Cardiac muscle cell (in vitro differentiated cells and primary cell): ENCODE measurements at places on chromosomes 11 and 22. TPM values are rescaled to one million over a fixed set of nuclear protein-coding genes. Genes with fewer than 3 reads are reported as not detected.

The KRTAP5-11 gene
- not detected in 2 replicates for total RNA-seq

The OR2AT4 gene
- not detected in 2 replicates for total RNA-seq

DNA sequence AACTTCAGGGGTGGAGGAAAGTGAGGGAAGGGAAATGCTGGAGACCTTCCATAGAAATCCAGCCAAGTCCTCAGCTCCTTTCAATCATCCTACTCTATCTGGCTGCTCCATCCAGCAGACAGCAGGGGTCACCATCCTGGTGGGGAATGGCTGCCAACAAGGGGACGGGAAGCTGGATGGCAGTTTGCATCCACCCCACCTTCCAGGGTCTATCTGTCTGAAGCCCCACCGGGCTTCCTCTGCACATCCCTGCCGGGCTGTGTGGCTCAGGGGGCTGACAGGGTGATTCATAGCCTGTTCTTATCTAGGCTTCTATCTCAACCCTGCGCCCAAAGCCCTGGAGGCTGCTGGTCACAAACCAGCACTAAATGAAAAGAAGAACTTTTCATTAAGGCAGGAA, 1.1 kb downstream of the SYTL2 start:
- no peak for DNase-seq

The TPH1 gene
- 0.03 and 0.07 TPM in 2 replicates for total RNA-seq

DNA sequence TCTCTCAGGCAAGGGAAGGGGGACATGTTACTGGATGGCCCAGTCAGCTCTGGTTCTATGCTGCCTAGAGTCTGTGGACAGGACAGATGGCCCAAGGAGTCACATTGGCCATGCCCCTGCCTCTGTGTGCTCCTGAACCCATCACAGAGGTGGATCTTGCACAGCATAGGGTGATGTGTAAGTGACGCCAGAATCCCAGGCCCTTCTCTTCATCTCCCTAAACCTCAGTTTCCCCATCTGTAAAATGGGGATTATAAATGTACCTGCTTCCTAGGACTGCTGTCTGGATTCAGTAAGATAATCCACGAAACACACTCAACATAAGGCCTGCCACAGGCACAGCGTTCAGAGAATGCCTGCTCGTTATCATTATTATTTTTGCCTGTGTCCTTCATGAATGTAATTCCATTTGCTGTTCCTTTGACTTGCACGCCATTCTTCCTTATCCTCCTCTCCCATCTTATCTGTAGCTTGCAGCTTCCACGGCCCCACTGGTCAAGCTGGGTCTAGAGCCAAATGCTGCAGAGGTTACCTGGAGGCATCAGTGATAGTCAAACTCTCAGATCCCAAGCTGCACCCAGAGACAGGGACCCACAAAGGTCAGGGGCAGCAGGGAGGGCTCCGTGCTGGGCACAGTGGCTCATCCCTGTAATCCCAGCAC, 207.0 kb downstream of the MN1 start:
- no peak for DNase-seq

DNA sequence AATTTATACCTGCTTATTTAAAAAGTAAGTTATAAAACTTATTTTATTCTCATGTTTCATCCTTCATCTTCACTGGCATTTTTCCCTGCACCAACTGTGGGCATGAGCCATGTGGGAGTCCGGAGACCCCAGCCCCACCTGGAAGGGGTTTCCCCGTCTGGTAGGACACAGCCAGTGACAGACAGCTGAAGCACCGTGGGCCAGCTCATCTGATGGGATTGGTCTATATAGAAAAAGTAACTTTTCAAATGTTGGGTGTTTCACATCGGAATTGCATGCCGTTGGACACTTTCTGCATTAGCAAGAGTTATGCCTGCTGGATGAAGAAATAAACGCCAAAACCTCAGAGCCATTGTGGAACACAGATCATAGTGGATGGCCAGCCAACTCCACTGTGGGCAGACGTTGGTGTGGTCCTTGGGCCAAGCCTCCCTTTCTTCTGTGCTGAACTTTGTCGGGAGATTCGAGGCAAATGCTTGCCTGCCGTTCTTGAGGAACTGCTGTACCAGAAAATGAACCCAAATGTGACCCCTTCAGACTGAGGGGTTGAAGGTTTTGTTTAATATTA, 1329.3 kb downstream of the TBC1D22A start:
- DNase-seq, result no peak

- DNase-seq, result no peak
These were observed 20.6 kb downstream of the PARVA start for GRCh38 chr11:12397931-12398334.

- DNase-seq, result no peak
These were observed 44.5 kb downstream of the PARVB start for GRCh38 chr22:44068422-44069191.

GRCh38 chr11:10639350-10639749, 54.2 kb downstream of the IRAG1 start:
- no peak for DNase-seq

DNA sequence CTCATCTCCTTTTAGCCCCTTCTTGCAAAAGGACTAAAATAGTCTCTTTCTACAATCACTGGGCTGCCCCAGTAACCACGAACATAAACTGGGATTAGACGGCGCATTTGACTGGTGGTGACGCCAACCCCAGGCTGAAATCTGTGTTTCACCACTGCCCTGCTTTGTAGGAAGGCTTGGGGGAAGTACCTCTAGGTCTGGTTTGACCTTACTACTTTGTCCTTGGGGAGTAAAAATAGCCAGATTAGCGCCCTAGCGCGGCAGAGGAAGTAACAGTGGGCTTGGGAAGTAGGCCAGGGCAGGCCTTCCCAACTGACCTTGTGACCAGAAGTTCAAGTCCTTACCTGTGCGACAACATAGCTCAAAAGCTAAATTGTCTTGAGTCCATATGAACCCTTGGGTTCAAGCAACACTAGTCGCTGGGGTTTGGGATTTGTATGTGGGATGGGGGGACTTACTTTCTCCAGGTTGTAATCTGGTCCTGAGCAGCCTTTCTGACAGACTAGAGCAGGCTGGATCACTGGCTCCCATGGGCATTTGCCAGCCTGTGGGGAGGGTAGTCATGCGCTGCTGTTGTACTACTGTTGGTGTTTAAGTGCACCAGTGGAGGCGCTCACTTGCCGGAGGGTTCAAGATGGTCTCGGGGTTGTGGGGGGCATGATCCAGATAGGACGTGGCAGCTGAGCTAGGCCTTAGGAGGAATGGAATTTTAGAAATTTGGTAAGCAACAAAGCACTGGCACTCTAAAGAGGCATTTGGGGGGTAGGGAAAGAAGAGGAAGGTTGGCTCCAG, 953 bp upstream of the PACS1 start:
- DNase-seq, result peak; percentile 57

GRCh38 chr11:35302398-35302797, 117.0 kb downstream of the SLC1A2 start:
- no peak for DNase-seq

DNA sequence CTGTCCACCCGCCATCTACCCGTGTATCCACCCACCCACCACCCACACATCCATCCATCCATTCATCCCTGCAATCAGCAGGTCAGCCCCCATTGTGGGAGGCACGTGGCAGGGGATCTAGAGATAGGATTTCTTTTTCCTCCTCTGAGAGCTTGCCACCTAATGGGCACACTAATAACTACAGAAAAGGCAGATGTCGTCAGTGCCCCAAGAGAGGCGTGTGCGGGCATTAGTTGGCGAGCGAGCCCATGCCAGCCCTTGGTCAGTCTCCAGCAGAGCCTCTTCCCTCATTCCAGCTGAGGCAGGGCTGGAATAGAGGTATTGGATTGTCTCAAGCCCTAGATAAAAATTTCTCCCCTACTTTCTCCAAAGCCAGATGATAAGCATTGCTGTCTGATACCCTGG, 9.7 kb downstream of the USP2 start:
- no peak for DNase-seq

The OR4D11 gene
- total RNA-seq, result not detected in 2 replicates

GRCh38 chr11:28729339-28729738, 621.2 kb downstream of the METTL15 start:
- DNase-seq, result no peak

DNA sequence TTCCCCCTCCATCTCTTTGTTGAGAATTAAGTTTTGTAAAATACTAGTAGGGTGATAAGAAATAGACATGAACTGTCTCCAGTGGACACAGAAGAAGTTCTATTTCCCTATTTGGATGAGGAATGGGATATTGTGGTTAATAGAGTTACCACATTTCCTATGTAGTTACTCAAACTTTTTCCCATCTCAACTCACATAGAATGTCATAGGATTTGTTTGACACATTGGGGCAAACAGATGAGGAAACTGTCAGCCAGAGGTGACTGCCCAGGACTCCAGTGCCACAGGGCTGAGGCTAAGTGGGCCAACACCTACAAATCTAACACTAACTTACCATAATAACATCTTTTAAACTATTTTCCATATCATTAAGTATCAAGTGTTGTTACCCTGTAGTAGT, 58.3 kb downstream of the CCDC83 start:
- DNase-seq, result no peak

DNA sequence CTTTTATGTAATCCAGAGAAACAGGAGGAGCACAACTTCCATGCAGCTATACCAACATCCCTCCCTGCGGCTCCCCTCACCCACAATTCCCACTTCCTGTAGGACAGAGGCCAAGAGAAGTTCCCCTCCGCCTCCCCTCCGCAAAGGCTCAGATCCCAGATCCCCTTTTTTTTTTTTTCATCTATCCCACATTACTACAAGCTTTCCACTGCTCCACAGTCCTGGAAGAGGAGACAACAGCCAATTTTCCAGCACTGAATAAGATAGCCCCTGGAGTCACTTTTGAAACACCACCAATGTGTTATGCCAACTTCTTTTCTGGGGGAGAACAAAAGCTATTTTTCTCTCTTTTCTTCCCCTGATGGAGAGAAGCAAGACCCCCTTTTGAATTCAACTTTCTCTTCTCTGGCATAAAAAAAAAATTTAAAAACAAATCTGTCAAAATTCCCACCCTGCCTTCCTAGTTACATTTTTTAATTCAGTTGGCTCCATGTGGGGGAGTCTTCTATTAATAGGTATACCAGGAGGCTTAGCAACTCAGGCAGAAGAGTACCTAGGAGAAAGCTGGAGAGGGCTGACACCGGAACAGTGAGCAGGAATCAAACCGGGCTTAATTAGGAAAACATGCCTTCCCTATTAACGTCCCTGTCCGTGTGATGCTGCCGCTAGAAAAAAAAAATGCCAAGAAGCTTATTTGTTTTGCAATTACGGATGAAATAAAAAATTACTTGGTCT, 543.4 kb downstream of the BUD13 start:
- DNase-seq, result no peak

The KLHL22 gene
- 53.3 and 55.0 TPM in 2 replicates for total RNA-seq

The KCNK7 gene
- total RNA-seq, result 0.25 TPM in 1 of 2 replicates, not detected in the other

The SULT4A1 gene
- total RNA-seq, result 2.2 and 3.2 TPM in 2 replicates

The SCN2B gene
- total RNA-seq, result 1.5 and 2.5 TPM in 2 replicates

The MS4A4E gene
- not detected in 2 replicates for total RNA-seq

GRCh38 chr11:115325523-115325922, 178.7 kb downstream of the CADM1 start:
- DNase-seq, result no peak

DNA sequence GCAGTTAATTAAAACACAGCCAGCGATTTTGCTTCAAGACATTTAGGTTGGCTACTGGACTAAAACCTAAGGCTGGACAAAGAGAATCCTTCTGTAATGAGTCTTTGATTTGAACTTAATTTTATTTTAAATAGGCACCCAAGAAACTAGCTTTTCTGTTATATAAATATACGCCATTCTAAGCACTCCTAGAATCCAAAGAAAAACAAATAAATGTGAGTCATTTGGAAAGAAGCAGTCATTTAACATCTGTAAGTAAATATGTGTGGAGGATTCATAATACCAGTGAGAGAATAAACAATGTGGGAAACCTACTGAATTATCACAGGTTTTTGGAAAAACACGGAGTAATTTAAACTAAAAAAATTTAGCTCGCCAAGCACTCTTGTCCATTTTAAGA, 1.2 kb upstream of the TECTA start:
- DNase-seq, result no peak

GRCh38 chr11:27100534-27100933, 59.9 kb downstream of the BBOX1 start:
- no peak for DNase-seq

The SCGB1C1 gene
- not detected in 2 replicates for total RNA-seq

DNA sequence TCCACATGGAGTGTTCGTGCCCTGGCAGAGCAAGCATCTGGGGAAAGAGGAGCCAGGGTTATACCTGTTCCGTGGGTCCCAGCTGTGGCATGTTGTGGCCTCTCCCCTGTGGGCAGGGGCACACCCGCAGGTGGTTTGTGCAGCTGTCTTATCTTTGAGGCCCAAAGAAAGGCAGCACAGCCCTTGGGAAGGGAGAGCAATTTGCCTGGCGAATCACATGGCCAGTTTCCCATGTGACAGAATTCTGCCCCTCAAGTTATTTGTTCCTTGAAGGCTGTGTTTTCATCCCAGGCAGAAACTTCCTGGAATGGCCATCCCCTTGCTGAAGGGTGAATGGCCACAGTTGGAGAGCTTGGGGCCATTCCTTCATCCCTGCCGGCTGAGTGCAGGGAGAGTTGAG, 16.4 kb upstream of the COX8A start:
- DNase-seq, result no peak

DNA sequence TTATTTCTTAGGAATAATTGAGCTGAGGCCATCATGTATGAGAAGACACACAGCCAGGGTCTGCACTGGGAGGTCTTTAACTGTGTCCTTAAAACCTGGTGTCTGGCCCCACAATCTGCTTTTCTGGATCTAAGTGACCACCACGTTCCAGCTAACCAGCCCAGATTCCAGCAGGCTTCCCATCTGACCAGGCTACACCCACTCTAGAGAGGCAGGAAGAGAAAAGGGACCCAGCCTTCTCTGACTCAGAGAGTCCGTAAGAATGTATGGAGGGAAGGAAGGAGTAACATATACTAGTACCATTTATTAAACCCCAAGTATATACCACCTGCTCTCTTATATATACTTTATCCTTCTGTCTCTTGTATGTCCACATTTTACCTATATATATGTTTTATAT, 80.1 kb downstream of the LDLRAD3 start:
- no peak for DNase-seq

GRCh38 chr11:59865031-59865430, 1.3 kb downstream of the TCN1 start:
- no peak for DNase-seq

DNA sequence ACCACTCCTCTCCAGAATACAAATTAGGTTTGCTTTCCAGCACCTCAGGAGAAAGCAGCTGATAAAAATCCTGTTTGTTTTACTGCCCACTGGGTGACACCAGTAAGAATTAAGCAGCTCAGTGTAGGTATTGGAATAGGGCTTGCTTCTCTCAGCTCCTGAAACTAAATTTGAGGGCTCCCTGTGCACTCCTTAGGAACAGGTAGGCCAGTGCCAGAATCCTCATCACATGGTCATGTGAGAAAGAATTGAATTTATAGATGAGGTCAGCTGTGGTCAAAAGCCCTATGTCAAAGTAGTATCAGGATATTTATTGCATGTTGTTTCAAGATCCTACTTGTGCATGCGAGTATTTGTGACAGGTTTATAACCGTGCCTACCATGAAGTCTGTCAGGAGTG, 1.0 kb downstream of the PRSS23 start:
- no peak for DNase-seq

GRCh38 chr22:19133561-19133960, 2.5 kb downstream of the TSSK2 start:
- no peak for DNase-seq
